Activated T-helper 1 cell treated with anti-CD3 and anti-CD28 coated beads, Interleukin-2, amount 50 U/mL, for 16 hours (primary cell): ENCODE measurements at places on chromosomes 4 and X.

- DNase-seq: no peak
Measured at GRCh38 chr4:121107507-121107906, 35.2 kb upstream of the NDNF start.

DNA sequence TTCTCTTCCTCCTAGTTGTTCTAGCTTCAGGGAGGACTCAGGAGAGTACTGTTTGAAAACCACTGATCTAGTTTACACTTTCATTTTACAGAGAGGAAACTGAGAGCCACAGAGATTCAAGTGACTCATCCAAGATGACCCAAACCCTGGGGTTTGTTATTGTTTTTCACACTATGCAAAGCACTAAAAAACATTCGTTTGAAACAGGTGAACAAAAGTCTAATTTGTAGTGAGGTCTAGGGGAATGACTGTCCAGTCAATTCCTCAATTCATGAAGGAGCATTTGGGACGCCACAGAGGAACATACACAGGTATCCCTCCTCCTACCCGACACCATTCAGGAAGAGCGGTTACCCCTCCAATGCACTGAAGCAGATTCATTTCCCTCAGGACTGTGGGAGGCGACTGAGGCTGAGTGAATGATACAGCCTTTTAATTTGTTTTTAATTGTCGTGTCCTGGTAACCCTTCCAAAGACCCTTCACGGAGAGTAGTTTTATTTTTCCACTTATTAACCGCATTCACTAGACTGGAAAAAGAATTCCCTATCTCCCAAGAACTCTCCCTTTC is 30.3 kb downstream of the TLR10 start:
- no peak for DNase-seq

- DNase-seq: no peak
Measured at GRCh38 chr4:142955501-142955900, 109.4 kb upstream of the INPP4B start.

DNA sequence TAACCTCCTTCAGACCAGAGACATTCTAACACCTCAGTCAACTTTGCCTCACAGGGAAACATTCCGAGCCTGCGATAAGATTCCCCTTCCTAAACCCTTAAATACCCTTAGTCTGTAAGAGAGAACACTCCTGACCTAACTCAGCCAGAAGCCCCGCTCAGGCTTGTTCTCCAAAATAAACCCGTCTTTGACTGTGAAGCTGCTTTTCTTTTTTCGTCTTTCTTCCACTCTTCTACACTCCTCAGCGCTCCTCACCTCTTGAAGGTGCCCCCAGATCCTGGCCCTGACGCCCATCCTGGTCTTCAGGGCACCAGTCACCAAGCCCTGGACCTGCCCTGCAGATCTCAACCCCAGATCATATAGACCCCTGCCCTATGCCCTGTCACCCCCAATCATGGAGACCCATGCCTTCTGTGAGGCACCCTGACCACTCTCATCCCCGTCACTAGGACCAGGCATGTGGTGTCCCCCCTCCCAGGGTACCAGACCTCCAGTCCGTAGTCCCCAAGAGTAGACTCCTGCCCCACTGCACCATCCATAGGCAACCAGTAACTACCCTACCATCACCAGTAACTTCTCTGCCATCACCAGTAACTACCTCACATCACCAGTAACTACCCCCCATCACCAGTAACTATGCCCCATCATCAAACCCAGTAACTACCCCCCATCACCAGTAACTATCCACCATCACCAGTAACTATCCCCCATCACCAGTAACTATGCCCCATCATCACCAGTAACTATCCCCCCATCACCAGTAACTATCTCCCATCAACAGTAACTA is 3.5 kb downstream of the ASMTL start:
- no peak for DNase-seq

GRCh38 chr4:182642831-182643230 is 274.4 kb downstream of the DCTD start:
- no peak for DNase-seq

GRCh38 chr4:111066887-111067286 is 444.0 kb upstream of the PITX2 start:
- no peak for DNase-seq

GRCh38 chr4:1601533-1601835 is 82.6 kb downstream of the FAM53A start:
- no peak for DNase-seq

DNA sequence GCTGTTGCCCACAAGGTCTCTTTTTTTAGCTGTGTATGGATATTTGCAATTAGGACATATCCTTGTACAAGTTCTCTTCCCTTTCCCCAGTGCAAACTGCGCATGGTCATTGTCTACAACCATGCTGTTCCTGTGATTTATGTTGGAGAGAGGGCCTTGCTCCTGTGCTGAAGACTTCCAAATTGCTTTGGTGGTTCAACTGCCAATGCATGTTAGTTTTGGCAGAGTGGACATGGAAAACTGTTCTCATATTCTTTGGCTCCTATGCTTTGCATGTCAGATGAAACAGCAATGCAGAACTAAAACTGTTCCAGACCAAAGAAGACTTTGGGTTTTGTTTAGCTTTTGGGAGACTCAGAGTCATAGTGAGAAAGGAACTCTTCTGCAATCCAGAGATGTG is 148.8 kb upstream of the EDNRA start:
- no peak for DNase-seq

GRCh38 chr4:17189401-17189720 is 290.9 kb upstream of the LDB2 start:
- DNase-seq: no peak

DNA sequence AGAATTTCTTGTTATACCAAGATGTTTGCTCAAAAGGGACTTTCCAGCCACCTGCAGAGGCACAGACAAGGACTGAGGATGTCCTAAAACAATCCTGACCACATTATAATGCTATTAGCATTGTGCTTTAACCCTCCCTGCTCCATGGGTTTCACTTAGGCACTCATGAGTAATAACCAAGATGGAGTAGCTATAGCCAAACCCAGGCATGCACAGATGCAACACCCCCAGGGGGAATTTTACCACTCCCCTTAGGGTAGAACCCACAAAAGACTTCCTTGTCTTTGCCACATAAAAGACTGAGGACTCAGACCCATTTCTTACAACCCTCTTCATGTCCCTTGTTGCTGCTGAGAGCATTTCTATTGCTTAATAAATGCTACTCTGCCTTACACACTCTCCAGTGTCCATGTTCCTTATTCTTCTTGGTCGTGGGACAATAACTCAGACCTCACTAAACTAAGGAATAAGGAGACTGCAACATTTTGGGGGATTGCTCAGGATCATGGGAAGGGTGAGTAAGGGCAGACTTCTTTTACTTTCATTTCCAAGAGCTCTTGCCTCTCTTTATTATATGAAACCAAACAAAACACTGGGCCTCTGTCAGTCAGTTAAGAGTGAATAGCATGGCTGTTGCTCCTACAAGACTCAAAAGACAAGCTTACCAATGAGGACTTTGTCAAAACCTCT is 103.5 kb downstream of the TECRL start:
- DNase-seq: no peak

- no peak for DNase-seq
Measured at GRCh38 chrX:40736170-40736505, 796 bp upstream of the MED14 start.

- DNase-seq: no peak
Measured at GRCh38 chr4:8524595-8525382, 55.4 kb upstream of the GPR78 start.

- no peak for DNase-seq
Measured at GRCh38 chrX:74090049-74090448, 213.9 kb upstream of the ZCCHC13 start.

- DNase-seq: no peak
Measured at GRCh38 chr4:52675111-52675510, 16.0 kb upstream of the USP46 start.

DNA sequence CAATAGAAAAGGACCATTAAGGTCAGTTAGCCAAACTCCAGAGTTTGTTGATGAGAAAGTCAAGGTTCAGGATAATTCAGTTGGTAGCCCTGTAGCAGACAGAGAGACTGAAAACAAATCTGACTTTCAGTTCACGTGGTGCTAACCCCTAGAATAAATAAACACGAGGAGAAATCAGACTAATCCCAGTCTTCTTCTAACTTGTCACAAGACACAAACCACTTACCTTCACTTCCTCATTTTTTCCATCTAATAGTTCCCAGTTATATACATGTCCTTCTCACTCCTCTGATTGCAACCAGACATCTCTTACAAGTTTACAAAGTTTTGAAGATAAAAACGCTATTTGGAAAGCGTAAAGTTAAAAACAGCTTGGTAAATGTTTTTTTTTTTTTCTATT is 7.7 kb downstream of the TLR7 start:
- DNase-seq: no peak

DNA sequence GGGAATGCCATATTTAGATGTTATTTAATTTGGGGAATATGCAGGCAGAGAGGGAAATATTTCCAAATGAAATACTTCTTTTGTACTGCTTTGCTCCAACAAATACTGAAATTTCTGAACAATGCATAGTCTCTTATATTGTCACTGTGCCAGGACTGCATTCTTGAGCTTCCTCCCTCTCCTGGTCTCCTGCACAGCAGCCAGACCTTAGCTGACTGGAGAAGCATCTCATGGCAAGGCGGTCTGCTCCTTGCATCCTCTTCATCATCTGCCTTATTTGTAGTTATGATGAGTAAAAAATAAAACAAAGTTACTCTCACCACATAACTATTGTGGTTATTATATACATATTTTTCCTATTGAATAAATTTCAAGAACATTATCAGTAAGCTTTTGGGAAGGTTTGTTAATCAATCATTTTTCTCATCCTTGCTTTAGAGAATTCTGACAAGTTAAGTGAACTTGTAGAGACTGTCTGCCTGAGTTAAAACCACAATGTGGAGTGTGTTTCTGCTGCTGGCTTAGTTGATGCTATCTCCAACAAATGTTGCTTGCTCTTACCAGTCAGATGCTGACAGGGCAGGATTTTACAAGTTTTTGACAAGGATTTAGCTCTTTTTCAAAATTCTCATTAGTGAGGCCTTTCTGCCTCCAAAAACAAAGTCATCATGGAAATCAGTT is 153.6 kb downstream of the SOWAHB start:
- no peak for DNase-seq

GRCh38 chr4:100189820-100190642 is at the start of gene DDIT4L:
Gene DDIT4L (minus strand): TSS chr4:100190468. CDS start chr4:100189983, 485 bp downstream.
- DNase-seq: no peak

DNA sequence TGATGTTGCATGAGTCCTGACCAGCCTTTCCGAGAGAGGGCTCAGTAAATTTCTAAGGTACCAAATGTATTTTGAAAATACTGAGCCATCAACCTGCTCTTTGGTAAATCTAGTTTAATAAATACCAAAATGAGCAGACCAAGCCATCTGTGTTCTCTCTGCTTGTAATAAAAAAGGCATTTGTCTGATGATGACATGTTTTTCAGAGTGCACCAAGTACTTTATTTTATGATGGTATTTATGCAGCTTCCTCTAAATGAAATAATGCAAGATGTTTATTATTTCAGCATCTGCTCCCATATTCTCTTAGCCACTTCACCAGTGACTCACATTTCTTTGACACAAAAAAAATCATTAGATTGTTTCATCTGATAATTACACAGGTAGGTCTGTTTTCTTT is 700.5 kb downstream of the TRIML1 start:
- DNase-seq: no peak

DNA sequence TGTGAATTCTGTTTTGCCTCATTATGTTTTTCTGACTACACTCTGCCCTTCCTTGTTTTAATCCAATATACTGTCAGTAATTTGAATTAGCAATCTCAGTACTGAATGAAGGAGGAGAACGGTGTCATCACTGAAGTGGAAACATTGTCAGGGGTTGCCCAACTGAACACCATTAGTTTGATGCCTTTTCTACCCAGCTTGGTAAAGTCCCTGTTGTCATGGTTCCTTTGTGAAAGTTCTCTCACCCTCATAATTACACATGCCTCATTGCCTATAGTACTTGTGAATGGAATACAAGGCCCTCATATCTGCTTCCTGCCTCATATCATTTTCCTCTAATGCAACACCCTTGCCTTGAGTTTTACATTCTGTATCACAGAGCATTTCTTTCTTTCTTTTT is 76.9 kb downstream of the RRAGB start:
- DNase-seq: no peak

GRCh38 chr4:87239821-87240220 is 19.4 kb upstream of the KLHL8 start:
- DNase-seq: no peak

DNA sequence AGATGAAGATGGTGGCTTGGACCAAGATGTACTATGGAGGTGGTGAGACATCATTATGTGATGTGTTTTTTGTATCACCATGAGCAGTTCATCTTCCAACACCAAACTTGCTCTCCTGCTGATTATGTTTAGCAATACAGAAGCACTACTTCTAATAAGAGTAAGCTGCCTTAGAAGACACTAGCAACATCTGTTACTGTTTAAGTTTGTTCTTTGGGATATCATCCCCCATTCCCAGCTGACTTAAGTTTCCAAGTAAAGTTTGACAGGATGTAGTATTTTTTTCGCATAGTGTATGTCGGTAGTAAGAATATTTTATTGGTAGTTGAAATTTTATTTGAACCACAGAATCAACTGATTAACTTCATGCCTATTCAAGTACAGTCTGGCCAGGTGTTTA is 123.5 kb upstream of the BMPR1B start:
- DNase-seq: no peak

DNA sequence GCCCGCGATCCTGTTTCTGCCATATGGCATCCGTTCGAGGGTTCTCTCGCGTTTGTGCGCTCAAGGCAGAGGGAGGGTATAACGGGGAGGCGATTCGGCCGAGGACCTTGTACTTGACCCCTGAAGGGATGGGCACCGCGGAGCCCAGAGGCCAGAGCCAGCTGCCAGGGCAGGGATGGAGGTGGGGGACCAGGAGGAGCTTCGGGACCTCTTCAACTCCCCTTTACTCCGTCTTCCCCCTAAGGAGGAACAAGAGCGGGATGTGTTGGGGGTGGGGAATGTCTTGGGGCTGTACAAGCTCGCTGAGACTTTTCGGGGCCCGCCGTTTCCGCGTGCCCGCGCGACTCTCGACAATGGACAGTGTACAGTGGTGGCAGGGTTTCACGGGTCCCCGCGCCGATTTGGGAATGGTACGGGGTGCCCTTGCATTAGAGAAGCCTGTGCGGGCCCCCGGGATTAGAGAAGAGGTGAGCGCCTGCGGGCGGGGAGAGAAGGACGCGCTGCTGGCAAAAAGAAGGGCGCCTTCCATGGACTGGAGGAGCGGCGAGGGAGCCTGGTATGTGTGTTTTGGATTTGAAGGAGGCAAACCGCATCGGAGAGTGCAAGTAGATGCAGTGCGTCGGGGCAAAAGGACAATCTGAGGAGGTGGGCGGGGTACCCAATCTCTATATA is 760 bp downstream of the UGT8 start:
- DNase-seq: no peak

GRCh38 chr4:27779827-27780226 is 919.2 kb downstream of the STIM2 start:
- DNase-seq: no peak

DNA sequence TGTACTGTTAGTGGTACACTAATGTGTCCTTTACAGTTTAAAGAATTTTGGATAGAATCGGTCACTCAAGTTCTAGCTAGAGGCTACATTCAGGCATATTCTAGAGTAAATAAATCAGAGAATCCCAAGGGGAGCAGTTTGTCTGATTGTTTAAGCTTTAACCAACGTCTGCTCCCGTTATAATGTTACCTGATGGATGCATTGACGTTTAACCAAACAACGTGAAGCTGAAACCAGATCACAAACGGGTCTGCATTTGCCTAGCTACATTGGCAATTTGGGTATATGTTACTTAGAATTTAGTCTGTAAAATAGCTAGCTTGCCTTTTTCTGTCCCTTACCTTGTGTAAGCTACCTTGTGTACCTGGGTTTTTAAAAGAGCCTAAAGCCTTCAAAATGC is 1.6 kb downstream of the PI4K2B start:
- DNase-seq: no peak
